ENCODE measurements at places on chromosomes 6 and 20.

DNA sequence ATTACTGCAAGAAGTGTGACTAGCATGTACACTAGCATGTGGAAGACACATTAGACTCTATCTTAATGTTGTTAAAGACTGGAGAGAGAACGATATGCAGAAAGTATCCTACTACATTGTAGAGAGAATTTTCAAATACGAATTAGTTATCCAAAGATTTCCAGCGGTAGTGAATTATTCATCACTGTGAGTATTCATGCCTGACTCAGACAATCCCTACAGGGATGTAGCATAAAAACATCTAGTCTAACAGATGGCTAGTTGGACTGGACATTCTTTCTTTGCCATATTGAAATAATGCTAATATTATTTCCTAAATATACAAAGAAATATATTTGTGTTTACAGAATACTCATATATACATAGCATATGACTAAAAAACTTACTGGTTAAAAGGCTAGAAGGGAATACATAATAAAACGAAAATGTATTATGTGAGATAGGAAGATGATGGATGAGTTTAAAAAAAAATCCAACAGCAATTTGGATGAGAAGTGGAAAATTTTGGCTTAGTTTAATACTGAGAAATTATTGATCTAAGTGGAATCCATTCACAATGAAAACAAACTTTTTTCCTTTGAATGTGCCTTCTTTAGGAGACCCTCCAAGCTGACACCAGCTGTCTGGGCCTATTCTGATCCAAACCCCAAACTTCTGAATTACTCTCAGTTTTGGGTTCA, 580.7 kb downstream of the RFPL4B start:
- peak; percentile 19 for DNase-seq

GRCh38 chr6:155388591-155388990, 67.0 kb downstream of the NOX3 start:
- DNase-seq, result no peak

GRCh38 chr20:20491784-20492264, 123.9 kb downstream of the INSM1 start:
- no peak for DNase-seq

GRCh38 chr20:17372806-17373440, 146.1 kb downstream of the PCSK2 start:
- no peak for DNase-seq

DNA sequence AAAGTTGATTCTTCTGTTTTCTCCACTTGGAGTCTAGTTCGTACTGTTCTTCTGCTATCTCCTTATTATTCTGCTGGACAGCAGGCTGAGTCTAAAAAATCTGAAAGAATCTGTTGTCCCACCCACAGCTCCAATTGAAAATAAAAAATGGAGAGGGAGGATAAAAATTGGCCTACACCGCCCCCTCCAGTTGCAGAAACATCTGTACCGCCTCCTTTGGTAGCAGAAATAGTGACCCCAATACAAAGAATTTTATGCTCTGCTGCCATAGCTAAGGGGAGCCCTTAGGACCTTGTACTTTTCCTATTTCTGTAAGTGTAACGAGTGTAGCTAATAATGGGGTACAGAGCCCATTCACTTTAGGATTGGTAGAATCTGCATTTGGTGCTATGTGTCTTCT, 4.9 kb upstream of the FKBP1A start:
- no peak for DNase-seq

DNA sequence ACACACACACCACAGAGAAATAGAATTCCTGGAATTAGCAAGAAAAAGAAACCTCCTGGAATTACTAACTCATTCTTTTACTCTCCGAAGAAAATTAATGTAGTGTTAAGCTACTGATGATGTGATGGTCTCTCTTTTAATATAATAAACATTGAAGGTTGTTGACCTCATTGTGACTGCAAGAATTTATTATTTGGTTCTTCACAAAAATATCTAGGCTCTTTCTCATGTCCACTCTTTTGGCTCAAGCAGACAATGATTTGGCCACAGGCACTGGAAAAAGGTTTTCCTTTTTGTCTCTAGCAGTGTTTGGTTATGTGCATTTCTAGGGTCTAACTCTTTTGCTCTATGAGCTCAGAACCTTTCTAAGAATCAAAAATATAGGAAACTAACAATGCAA, 811.9 kb downstream of the TENT5A start:
- DNase-seq, result peak; percentile 7

- no peak for DNase-seq
Measured at GRCh38 chr6:33808641-33809180, 4.9 kb upstream of the MLN start.

DNA sequence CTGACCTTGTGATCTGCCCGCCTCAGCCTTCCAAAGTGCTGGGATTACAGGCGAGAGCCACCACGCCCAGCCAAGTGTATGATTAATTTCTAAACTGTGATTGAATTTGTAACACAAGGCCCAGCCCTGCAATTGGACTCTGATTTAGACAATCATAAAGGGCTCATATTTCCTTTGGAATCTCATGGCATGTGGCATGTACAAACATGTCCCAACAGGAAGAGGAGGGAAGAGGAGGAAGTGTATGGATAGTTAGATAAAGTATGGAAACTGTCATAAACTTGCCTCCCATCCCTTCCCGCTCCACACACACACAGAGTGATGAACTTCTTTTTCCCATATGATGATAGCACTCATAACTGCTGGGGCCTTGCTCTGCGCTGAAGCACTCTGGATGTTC, 27.2 kb upstream of the QKI start:
- no peak for DNase-seq

DNA sequence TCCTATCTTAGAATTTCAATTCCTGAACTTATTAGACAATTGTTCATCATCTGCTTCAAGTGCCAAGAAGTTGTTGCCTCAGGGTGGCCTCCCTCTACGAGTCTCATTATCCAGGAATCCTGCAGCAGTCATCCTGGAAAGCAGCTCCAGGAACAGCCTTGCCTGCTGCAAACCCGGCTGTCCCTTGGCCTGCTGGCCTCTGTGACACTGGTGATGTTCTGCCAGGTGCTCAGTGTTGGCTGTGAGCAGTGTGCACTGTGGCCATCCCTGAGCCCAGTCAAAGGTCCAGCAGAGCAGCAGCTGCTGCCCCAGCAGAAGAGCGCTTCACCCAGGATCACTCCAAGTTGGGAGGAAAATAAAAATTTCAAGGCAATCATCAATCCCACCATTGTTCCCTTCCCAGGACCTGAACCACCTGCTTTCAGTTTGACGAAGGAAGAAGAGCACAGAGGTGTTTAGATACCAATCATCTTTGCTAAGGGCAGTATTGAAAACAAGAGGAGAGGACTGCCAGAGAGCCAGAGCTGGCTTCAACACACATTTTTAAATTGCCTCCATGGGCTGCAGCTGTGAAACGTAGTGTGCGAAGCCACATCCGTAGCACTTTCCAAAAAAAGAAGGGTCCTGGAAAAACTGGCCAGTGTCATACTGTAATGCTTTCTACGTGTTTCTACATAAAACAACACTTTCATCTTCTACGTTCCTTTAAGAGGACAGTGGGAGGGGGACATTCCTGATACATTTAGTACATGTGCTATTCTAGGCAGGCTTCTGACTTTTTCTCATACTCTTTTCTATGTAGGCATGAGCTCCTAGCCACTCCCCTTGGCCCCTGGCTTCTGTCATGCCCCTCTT, 7.2 kb upstream of the FAM50B start:
- peak; percentile 93 for DNase-seq

DNA sequence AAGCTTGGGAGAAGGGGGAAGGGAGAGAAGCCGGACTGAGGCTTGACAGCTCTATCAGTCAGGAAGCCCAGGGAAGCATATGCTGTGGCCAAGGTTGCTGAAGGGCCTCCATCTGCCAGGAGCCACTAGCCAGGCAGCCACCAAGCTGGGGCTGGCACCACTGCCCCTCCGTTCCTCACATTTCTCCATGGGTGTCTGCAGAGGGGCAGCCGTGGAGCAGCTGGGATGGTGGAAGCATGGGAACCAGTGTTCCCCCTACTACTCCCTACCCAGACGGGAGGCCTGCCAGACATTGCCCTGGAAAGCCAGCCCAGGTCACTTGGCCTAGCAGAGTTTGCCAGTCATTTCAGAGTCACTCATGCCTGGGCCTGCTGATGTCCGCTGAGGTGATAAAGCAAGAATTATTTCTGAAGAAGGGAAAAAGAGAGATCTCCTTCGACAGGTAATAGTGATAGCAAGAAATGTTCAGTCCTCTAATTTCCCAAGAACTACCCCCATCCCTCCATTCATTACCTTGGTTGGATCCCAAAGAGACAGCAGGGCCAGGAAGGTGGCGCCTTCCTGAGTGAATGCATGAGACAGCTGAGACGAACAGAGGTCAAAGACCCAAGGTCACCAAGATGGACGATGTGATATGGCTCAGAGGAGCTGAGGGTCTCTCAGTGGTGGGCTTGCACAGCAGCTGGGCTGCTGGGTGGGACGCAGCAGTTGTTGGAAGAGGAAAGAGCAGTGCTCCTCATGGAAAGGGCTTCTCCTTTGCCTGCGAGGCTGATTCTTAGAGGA, 21.9 kb downstream of the SNPH start:
- no peak for DNase-seq

DNA sequence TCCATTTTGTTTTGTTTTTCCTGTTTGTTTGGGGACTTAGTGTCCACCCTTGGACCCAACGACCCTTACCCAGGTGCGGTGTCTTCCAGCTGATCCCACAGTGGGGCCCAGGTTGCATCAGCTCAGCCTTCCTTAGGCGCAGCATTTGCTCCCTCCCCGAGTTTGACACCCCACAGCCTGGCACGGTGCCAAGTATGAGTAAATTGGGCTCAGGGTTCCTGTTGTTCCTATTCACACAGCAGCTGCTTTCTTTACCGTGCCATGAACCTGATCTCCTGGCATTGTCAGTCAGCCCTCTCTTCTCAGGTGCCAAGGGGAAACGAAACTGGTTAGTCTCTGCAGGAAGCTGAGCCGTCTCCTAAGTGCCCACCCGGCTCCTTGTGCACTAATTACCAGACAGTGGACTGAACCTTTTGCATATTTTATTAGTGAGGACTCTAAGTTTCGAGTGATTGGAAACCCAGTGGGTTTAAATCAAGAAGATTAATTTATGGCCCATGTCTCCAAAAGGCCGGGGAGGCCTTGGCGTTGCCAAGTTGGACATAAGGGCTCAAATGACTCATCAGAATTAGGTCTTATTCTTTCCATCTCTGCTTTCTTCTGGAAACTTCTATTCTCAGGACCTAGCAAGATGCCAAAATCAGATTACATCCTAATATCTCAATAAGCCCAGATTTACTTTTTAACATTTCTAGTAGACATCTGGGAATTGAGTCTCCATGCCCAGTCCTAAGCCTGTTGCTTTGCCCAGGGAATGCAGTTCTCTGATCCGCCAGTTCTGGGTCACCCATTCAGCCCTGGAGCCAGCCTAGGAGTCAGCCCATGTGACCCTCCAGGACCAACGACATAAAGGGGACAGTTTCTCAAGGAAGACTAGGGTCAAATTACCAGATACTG, 68.8 kb downstream of the TSHZ2 start:
- no peak for DNase-seq

- DNase-seq, result no peak
Measured at GRCh38 chr6:139416146-139416545, 41.7 kb upstream of the CITED2 start.

DNA sequence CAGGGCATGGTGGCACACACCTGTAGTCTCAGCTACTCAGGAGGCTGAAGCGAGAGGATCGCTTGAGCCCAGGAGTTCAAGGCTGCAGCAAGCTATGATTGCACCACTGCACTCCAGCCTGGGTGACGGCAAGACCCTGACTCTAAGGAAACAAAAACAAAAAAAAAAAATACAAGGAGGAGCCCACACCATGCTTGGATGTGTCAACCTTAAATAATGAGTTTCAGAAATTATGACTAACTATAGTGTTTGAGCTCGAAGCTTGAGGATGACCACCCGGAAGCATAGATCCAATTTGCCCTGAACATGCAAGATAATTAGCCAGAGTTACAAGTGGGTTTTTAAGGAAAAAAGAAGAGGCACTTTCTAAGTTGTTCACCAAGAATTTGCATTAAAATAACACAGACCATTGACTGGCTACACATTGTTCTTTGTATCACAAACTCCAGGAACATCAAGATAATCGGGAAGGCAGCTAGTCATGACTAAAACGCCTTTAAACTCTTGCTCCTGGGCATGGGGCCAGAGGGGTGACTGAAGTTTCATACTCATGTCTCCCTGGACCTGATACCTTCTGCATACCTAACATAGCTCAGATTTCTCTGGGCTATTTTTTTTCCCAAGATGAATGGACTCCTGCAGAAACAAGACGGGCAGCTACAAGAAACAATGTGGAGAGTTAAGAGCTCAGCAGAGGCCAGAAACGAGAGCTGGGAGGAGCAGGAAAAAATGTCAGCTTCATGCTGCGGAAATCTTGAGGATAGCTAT, 289.6 kb downstream of the PREX1 start:
- peak; percentile 86 for DNase-seq

DNA sequence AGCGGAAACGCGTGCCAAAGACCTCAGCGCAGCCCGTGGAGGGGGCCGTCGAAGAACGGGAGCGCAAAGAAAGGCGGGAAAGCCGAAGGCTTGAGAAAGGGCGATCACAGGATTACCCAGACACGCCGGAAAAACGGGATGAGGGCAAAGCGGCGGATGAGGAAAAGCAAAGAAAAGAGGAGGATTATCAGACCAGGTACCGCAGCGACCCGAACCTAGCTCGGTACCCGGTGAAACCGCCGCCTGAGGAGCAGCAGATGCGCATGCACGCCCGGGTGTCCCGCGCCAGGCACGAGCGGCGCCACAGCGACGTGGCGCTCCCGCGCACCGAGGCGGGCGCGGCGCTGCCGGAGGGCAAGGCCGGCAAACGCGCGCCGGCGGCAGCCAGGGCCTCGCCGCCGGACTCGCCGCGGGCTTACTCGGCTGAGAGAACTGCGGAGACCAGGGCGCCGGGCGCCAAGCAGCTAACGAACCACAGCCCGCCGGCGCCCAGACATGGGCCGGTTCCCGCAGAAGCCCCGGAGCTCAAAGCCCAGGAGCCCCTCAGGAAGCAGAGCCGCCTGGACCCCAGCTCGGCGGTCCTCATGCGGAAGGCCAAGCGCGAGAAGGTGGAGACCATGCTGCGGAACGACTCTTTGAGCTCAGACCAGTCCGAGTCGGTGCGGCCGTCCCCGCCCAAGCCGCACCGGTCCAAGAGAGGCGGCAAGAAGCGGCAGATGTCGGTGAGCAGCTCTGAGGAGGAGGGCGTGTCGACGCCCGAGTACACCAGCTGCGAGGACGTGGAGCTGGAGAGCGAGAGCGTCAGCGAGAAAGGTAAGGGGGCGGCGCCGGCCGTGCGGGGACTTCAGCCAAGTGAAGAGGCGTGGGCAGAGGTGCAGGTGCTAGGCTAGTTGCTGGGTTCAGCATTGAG, 296.2 kb downstream of the RIMS1 start:
- DNase-seq, result peak; percentile 31

DNA sequence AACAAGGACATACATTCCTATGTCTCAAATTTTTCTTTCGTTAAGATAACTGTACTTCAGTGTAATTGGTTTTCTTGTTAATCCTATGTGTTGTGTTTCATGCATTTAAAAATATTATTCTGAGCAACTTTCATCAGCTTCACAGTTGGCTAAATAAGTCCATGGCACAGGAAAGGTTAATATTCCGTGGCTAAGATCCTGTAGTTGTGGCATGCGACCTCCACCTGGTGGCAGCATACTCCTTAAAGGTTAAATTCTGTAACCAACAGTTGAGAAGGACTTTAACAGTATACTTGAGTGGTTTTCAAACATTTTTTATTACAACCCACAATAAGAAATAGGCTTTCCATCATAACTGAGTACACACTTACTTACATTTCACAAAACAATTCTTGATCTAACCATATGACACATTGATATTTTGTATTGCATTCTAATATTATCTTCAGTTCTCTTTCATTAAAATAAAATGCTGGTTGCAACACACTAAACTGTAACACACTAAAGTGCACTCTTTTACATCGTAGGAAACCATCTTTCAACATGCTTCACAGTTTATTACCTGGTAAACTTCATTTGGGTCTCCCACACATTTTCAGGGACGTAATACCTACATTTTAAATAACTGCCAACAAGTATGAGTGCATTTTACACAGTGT, 118.3 kb downstream of the SLX4IP start:
- peak; percentile 69 for DNase-seq
